ENCODE measurements at places on chromosomes 1 and 21.

DNA sequence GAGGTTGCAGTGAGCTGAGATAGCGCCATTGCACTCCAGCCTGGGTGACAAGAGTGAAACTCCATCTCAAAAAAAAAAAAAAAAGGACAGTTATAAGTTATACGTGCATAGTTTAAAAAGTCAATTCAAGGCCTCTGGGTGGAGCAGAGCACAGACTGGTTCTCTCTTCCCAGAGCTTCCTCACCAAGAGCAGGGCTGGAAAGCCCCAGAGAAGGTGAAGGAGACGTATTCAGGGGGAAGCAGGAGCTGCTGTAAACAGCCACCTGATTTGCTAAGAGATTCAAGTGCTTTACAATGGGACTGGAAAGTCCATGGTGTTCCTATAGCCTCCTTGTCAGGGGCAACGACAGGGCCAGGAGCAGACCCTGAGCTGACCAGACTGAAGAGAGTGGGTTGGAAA lies 85.0 kb upstream of the LYST start:
- DNase-seq: no peak

GRCh38 chr1:218846181-218846580 lies 327.5 kb upstream of the LYPLAL1 start:
- no peak for DNase-seq

GRCh38 chr1:236284291-236284721 lies 2.5 kb upstream of the ERO1B start:
- DNase-seq: no peak

GRCh38 chr1:99600782-99601181 lies 45.1 kb upstream of the PALMD start:
- DNase-seq: no peak

DNA sequence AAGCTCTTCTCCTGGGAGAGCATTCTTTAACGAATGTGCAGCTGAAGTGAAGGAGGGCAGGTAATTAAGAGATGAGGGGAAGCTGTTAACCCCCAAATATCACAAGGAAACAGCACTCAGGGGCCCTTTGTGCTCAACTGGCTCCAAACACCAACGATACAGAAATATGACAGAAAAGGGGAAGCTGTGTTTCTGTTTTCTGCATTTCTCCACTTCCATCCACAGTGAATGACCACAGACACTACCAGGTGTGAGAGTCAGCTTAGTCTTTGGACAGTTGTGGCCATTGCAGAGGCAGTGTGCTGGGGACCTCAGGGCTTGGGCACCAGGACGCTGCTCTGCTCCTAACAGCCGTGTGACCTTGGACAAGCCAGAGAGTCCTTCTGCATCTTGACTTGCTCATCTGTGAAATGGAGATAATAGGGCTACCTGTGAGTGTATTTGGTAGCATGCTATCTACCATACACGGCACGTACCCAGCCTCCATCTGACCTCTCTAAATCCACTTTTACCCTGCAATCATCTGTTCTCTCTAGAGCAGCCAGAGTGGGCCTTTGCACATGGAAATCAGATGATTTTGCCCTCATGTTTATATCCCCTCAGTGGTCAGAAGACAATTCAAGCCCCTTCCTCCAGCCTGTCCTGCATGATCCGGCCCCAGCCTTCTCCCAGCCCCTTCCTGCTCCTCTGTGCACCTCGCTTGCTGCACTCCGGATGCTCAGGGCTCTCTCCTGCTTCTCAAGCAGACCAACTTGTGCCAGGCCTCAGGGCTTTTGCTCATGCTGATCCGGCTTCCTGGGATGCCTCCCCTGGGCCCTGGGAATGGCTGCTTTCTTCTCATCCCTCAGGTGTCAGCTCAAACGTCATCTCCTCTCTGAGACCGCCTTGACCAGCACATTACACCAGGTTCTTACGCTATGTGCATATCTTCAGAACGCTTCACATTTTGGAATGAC lies 4.7 kb upstream of the TINAGL1 start:
- no peak for DNase-seq

DNA sequence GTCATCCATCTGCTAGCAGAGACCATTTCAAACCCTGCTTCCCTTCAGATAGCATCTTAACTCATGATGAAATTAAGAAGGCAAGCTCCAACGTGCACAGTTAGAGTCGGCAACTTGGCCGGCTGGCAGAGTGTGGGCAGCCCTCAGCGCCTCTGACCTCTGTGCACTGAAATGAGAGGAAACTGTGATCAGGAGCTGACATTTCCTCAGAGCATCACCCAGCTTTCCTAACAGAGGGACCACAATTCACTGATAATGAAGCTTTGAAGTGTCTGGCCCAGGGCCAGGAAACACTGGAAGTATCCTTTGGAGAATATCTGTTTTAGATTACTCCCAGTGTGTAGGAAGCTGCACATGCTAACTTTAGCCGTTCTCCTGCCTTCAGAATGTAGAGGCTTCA lies 145.0 kb upstream of the ZC3H11B start:
- no peak for DNase-seq

- no peak for DNase-seq
Observed at GRCh38 chr1:91889717-91890459, 3.9 kb upstream of the TGFBR3 start.

Data from AG20443 (cell line).